NCI-H524 (cell line): ENCODE measurements at places on chromosomes 4 and X.
A peak's percentile ranks its signal among the peaks of the same experiment; 100 is the strongest.

DNA sequence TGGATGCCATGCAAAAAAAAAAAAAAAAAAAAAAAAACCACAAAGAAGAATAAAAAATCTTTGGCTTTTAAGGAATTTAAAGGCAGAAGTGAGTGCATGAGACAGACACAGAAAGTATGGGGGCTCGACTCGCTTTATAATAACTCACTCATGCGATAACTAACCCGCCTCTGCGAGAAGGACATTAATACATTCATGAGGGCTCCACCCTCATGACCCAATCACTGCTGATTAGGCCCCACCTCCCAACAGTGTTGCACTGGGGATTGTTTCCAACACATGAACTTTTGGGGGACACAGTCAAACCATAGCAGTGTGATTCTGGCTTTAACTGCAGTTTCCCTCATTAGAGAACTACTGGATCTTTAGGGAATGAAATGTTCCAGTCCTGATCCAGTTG lies 78.1 kb downstream of the QDPR start:
- no peak for DNase-seq

DNA sequence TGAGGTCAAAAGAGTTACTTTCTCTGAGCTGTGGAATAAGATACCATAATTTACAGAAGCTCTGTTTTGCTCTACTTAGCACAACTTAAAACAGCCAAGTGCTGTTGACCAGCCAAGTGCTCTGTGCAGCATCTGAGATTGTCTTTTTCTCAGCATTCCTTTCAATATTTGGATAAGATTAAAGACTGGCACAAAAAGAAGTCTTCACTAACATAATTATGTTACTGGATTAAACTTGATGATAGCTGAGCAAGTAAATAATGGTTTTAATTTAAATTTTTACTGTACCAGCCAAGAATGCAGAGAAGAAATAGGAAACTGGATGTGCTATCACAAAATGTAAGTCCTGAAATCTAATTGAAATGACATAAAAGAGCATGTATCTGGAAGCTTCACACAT lies 60.4 kb downstream of the NPY2R start:
- DNase-seq, result no peak

GRCh38 chr4:159298502-159298901 lies 195.6 kb downstream of the RAPGEF2 start:
- DNase-seq, result no peak

DNA sequence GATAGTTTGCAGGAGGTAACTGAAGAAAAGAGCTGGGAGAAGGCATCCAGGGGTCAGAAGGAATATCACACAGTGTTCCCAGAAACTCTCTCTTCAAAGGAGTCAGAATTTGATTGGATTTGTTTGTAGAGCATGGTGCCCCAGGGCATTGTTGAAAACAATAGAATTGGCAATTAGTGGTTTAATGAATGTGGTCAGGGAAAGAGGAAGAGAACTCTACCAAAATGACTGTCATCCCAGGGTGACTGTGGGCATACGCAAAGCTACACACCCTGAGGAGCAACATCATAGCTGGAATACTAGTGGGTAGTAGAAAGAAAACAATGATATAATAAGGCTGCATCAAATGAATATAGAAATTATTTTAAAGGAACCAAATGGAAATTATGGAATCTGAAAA lies 21.5 kb downstream of the TNIP2 start:
- no peak for DNase-seq

DNA sequence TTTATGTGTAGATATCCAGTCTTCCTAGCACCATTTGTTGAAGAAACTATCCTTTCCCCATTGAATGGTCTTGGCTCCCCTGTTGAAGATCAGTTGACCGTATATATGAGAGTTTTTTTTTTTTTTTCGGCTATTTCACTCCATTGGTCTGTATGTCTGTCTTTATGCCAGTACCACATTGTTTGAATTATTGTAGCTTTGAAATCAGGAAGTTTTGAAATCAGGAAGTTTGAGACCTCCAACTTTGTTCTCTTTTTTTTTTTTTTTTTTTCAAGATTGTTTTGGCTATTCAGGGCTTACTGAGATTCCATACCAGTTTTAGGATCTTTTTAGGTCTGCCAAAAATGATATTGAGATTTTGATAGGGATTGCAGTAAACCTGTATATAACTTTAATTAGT lies 4.3 kb upstream of the SCD5 start:
- no peak for DNase-seq

DNA sequence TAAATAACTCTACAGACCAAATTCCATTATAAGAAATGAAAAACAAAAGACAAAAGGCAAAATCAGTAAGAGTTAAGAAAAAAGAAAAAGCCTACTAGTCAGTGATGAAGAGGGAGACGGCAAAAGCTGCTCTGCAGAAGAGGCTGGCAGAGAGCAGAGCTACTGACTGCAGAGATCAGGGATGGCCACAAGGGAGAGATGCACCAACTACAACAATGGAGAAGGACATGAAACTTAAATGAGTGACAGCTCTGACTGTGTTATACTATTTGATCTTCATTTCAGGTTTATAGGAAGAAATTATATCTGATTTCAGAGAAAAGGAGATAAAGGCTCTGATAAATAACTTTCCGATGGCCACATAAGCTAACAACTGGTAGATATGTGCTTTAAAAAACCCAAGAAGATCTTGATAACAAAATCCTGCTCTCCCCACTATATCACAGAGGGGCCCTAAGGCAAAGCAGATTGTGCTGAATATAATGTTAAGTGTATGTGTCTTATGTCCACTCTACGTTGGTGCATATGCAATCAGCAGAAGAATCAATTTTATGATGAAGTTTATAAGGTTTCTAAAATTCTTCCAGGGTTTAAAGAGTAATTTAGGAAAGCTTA lies 58.4 kb upstream of the COX18 start:
- no peak for DNase-seq

GRCh38 chr4:51836549-51836948 lies 6.4 kb upstream of the DCUN1D4 start:
- DNase-seq, result no peak

DNA sequence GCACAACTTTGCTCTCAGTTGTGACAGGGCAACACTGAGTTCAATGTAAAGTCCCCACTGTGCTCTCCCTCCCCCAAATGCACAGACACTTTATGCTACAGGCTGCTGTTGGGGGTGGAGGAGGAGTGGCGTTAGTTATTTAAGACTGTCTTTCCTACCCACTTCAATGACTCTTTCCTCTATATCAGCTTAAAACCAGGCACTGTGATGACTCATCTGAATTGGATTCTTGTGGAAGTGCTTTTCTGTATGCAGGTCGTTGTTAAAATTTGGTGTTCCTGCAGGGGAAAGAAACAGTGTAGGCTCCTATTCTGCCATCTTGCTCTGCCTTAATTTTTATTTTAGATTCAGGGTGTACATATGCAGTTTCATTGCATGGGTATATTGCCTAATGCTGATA lies 1157.2 kb upstream of the ADGRL3 start:
- DNase-seq, result no peak

- no peak for DNase-seq
Observed at GRCh38 chr4:142095886-142096605, 459.7 kb downstream of the IL15 start.

DNA sequence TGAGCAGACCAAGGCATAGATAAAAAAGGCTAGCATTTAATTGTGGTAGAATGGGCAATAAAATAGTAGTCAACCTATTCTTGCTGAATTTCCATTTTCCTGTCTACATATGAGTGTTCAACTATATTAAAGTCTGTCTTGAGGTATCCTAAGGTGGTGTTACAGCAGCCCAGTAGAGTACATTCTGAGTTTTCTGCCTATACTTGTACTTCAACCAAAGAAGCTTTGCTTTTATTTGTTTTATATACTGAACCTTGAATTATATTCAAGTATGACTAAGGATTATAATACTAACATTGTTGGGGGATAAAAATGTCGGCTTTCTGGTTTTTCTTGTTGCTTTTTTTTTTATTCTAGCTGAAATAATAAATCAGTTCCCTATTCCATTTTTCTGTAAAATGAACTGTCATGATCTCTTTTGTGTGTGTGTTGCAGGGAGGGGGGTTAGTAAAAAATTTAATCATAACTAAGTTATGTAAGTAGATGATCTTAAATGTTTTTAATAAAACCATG lies 106.7 kb downstream of the PDLIM5 start:
- no peak for DNase-seq

DNA sequence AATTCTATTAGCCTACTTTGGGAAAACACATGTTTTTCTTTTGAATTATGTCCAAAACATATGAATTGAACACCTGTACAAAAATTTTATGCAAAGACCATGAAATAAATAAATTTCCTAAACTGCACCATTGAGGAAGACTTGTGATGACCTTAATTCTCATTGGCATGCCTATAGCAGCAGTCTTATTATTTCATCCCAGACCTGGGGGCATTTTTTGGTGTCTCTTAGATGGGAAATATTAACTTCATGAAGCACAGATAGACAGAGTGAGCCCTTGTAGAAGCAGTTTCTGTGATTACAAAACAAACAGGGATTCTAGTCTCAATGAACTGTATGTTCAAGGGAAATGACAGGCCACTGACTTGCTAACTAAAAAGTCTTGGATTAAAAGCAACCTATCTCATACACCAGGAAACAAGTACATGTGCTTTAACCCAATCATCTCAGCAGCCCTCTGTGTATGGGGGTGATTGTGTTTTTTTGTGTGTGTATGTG lies 32.0 kb upstream of the HPGD start:
- DNase-seq, result no peak

GRCh38 chr4:118909173-118909956 lies 20.7 kb downstream of the SYNPO2 start:
- DNase-seq, result no peak

- DNase-seq, result no peak
Observed at GRCh38 chrX:12825801-12826200, 34.6 kb downstream of the PRPS2 start.

- DNase-seq, result no peak
Observed at GRCh38 chr4:155319516-155319915, 57.2 kb downstream of the MAP9 start.

GRCh38 chrX:826448-826847 lies 195.9 kb downstream of the SHOX start:
- no peak for DNase-seq

- DNase-seq, result peak; percentile 54
Observed at GRCh38 chrX:110665223-110666002, 130.2 kb downstream of the CHRDL1 start.

DNA sequence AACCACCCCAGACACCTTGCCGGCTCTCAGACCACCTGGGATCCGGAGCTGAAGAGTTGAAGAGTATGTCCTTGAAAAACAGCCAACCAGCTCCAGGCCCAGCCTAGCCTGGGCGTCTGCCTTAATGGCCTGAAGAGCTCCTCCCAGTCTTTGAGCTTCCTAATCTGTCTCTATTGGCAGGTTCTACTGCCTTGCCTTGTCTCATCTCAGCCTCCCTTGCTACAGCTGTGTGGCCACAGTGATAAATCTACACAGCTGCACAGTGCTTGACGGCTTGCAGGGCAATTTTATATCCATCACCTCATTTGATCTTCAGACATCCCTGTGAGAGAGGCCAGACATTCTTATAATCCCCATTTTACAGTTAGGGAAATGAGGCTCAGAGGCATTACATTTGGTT lies 19.9 kb downstream of the AWAT2 start:
- peak; percentile 31 for DNase-seq

DNA sequence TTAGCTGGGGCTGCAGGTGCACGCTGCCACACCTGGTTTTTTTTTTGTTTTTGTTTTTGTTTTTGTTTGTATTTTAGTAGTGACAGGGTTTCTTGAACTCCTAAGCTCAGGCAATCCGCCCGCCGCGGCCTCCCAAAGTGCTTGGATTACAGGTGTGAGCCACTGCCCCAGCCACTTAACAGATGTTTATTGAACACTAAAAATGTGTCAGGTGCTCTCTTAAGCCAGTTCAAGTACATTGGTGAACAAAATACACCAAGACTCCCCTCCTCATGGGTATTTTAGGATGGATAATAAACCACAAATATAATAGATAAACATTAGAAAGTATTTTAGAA lies 69.9 kb downstream of the TRAPPC11 start:
- DNase-seq, result no peak

DNA sequence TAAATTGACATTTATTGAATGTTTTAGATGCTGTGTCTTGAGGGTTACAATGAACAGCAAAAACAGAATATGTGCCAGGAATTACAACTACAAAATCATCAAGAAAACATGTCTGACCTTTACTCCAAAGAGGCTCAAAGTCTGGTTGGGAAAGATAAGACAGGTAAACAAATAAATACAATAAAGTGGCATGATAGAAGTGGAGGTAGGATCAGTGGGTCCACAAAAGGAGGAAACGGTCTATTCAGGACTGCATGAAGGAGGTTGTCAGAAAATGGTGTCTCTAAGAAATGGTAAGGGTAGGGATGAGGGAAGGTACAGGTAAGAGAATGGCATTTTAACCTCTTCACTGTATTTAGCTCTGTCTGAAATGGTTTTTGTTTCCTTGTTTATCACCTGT lies 3.8 kb downstream of the ARHGEF38 start:
- no peak for DNase-seq

DNA sequence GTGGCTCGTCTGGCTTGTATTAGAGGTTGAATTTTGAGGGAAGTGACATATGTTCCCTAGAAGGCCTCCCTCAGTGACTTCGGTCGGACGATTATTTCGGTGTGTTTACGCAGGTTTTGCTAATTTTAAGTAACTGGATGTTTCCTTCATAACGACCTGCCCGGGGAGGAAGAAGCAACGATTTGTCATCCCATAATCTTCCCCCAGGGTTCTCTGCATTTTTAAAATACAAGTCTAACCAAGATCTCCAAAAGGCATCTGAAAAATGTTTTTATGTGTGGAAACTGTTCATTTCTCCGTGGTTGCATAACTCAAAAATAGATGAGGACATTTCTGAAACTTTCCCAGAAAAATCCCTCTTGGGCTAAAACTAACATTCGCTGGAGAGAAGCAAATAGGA lies 195.4 kb downstream of the SHOX start:
- no peak for DNase-seq
